ENCODE measurements at places on chromosomes 5 and 9.

DNA sequence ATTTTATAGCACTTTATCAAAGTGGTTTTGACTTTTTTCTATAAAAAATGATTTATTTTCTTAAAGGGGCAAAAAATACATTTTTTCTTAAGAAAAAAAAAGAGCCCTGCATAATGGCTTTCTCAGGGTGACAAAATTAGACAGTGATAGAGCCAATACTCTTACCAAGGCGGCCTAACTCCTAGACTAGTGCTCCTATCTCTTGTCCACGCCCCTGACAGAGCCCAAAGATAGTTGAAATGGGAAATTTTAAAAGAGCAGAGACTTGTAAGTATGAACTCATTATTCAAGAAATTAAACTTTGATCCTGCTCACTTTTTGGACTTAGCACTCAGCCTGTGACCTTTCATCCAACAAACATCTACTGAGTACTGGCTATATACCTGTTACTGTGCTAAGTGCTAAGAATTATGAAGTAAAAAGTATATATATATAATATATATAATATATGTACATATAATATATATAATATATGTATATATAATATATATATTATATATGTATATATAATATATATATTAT, 1.2 kb downstream of the INVS start:
- DNase-seq, result no peak

DNA sequence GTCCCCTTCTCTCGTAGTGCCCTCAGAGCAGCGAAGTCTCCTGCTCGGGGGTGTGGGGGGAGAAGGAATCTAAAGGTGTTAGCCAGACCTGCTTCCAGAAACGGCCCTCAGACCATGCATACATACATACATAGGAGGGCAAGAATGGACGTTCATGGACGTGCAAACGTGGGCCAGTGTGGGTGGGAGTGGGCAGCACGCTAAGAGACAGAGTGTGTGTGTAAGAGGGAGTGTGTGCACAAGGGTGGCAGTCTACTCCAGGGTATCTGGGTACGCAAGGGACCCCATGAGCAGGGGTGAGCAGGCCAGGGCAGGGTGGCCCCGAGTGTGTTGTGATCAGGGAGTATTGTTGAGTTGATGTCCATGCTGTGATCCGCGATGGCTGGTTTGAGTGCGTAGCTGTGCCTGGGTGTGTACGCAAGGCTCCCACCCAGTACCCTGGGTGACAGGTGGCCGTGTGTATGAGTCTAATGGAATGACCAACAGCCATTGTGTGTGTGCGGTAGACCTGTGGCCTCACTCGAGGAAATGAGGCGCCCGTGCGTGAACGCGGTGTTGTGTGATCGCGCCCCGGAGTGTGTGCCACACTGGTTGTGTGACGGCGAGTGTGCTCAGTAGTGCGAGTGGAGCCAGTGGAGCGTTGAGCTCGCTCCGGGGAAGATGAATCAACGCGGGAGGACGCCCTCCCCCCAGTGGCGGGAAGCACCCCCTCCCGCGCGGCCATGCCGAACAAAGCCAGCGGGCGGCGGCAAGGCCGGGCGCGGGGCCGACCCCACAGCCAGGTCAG, 826 bp downstream of the GPRIN1 start:
- no peak for DNase-seq

DNA sequence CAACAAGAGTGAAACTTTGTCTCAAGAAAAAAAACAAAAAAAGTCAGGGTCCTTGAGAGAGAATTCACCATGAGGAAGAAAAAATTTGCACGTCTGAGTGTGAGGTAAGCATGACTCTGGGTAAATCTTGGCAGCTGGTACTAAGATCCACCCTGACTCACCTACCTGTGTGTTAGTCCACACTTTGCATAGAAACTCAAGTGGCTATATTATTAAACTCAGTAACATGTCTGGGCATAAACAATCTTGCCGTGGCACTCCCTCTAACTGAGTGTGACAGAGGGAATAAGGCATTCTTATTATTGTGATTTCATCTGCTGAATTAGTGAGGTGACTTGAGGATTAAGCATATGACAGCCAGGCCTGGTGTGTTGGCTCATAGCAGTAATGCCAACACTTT, 259.4 kb upstream of the VLDLR start:
- no peak for DNase-seq

- DNase-seq, result no peak
Measured at GRCh38 chr9:133426011-133426410, 3.8 kb downstream of the ADAMTS13 start.

GRCh38 chr5:163445345-163445744, 8.0 kb downstream of the CCNG1 start:
- DNase-seq, result no peak

- no peak for DNase-seq
Measured at GRCh38 chr5:101531026-101531425, 627.9 kb upstream of the ST8SIA4 start.

DNA sequence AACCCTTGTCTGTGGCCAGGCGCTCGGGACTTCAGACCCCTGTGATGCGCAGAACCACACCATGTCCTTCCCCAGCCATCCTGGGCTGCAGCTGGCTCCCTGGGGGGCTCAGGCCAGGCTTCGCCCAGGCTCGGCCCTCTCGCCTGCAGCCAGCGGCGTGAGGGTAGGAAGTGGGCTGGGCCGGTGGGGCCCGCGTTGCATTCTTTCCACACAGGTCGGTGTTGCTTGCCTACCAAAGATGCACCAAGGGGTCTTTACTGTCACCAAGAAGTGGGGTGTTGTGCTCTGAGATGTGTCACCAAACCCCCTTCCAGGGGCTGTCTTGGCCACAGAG, 48.3 kb upstream of the RNF130 start:
- DNase-seq, result no peak

- no peak for DNase-seq
Measured at GRCh38 chr9:130623466-130623865, 40.9 kb upstream of the PRDM12 start.

DNA sequence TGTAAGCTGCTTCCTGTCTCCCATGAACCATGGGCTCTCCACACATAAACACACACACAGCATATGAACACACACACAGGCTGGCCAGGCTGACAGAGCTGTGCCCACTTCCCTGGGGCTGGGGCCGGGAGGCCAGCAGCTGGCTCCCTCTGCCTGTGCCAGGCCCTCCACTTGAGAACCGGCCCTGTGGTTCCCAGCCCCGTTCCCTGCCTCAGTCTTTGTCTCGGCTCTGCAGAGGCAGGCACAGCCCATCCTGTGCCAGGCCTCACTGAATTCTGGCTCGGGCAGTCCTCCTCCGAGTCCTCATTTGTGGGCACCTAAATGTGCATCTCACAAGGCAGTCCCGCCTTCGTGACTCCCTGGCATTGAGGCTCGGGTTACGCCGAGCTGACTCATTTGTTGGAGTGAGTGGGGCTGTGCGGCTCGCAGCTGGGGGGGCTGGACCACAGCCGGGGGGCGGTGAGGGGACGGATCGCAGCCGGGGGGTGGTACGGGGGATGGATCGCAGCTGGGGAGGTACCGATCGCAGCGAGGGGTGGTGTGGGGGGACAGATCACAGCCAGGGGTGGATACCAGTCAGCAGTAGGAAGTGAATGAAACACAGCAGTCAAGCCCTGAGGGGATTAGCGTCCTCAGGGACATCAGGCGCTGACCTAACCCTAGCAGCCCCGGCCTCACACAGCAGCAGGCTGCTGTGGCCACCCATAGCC, 72.3 kb downstream of the PSMB7 start:
- no peak for DNase-seq

- DNase-seq, result no peak
Measured at GRCh38 chr5:117380316-117380715, 805.7 kb upstream of the SEMA6A start.

GRCh38 chr5:78984439-78985115, 533 bp downstream of the ARSB start:
- peak; percentile 81 for DNase-seq

DNA sequence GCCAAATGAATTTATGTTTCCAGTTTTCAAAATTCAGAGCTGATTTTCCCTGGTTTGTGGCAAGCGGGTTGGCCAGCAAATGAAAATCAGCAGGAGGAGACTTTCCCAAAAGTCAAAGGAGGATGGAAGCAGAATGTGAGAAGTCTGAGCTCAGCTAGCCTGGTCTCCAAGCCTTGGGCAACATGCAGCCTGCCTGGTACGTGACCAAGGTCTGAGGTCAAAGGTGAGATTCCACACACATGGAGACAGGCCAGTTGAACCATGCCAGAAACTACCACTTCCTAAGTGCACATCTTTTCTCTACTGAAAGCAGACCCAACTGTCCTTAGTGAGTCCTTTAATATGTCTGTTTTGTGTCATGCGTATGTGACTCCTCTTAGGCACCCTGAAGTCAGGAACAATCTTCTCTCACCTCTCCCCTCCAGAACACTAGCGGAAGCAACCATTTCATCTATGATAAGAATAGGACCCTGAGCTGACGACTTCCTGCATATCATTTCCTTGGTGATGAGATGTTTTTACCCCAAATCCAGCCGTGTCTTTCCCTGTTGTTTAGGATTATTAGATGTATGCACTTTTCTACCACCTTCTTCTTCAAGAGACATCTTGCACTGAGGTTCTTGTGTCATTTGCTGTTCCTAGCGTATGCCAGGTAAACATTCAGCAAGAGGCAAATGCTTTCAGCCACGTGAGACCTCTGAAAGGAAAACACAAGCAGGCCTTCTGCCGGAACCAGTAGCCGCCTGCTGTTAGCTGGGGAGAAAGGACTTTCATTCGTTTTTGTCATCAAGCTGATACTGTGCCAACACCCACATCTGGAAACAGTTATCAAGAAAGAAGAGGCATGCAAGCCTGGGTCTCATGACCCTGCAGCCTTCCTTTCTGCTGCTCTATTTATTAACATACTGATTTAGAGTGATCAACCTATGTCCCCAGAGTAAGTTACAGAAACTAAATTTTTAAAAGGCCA, 9.7 kb upstream of the TGFBI start:
- no peak for DNase-seq

DNA sequence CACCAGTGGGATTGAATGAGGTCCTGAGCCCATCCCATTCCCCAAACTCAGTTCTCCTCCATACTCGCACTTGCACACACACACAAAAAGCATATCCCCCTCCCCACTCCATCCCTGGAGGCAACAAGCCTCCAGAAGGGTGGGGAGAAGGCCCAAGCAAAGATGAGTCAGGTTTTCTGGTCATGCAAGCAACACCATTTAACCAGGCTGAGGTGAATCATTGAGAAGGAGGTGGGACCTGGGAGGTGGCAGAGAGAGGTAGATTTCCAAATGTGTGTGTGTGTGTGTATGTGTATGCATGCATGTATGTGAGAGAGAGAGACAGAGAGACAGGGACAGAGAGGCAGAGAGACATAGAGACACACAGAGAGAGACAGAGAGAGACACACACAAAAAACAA, 185.2 kb upstream of the TRIM32 start:
- no peak for DNase-seq

DNA sequence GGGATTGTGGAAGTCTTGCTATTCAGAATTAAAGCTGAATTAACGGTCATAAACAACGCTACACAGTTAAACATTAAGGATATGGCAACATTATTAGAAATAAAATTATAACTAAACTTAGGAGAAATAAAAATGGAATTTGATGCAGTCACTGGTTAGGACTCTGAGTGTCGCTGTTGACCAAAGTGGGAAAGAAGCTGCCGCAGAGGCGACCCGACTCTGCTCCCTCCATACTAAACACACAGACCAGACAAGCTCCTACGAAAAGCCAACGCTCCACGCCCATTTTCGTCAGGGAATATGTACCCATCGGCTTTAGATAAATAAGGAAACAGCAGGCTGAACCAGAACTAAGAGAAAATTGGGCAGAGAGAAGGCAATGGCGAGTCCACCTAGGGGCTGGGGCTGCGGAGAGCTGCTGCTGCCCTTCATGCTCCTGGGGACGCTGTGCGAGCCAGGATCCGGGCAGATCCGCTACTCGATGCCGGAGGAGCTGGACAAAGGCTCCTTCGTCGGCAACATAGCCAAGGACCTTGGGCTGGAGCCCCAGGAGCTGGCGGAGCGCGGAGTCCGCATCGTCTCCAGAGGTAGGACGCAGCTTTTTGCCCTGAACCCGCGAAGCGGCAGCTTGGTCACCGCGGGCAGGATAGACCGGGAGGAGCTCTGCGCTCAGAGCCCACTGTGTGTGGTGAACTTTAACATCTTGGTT, at the start of gene PCDHGA5:
PCDHGA5 (plus strand) TSS at position 211 of the 709 bp plus-strand sequence; CDS start at position 380, 169 bp downstream.
- DNase-seq, result no peak

GRCh38 chr5:95808013-95808685, 14.4 kb downstream of the GLRX start:
- no peak for DNase-seq

- peak; percentile 39 for DNase-seq
Measured at GRCh38 chr5:180080486-180081280, 9.1 kb upstream of the RNF130 start.

GRCh38 chr5:137399911-137400310, 99.2 kb downstream of the SPOCK1 start:
- no peak for DNase-seq

DNA sequence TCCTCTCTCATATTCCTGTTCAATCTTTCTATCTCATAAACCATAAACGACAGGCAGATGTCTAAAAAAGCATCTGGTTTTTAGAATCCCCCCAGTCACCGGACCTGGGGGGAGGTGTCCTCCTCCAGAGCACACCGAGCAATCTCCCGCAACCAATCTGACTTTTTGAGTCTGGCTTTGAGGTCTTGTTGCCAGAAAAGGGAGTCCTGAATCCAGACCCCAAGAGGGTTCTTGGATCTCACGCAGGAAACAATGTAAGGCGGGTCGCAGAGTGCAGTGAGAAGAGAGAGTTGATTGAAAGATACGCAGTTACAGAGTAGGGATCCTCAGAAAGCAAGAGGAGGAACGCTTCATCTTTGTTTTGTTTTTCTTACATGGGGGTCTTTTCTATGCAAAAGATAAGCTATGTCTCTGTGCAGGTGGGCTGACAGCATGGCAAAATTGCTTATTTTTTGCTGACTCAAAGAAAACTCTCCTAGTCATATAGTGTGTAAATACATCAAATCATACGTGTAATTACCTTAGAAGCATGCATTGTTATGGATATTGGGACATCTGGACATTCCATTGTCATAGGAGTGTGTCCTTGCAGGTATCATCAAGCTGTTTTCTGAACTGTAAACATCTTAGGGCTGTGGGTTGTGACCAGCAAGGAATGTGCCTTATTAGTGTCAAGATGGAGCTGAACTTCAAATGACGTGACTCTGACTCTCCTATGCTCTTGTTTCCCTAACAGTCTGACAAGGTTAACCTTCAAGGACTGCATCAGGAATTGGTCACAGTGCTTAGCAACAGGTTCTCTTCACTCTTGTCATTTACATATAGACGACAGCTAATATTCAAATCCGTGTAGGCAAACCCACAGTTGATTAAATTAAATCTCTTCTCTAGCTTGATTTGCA, 159.3 kb upstream of the DAPK1 start:
- DNase-seq, result no peak

DNA sequence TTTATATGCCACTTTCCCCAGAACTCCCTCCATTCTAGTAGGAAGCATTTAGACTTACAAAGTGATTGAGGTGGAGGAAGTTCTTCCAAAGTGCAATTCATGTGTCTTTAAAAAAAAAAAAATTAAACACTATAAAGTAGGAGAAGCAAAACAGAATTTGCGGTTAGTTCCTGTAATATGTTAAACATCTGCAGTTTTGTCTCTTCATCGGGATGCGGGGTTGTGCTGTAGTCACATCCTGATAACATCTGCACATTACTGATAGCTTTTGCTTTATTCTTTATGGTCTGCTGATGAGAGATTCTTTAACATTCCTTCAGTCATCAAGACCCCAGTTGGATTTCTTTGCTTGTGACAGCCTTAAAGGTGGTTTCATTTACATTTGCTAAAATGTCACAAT, 694.3 kb downstream of the NR2F1-AS1 start:
- DNase-seq, result no peak

Measured in GDM1 (cell line).